Stomach (tissue), 19 donors: ENCODE measurements at places on chromosomes 5 and 9. TPM values are rescaled to one million over a fixed set of nuclear protein-coding genes. Genes with fewer than 3 reads are reported as not detected.

SHISAL2B gene
- not detected for polyA plus RNA-seq

- no peaks in the 10 kb centered on the region for H3K36me3 ChIP-seq
- DNase-seq, result no peak
- H3K27ac ChIP-seq, result no peak overlapping the region
- H3K4me1 ChIP-seq, result no peaks in the 10 kb centered on the region
- H3K27me3 ChIP-seq, result no peaks in the 10 kb centered on the region
Measured at GRCh38 chr5:173745557-173745956, 129.1 kb upstream of the BOD1 start.

- no peaks in the 10 kb centered on the region for H3K27me3 ChIP-seq
- peaks cover 39% of the 10 kb centered on the region for H3K4me1 ChIP-seq
- H3K4me3 ChIP-seq, result peak overlapping the region; percentile 16
- H3K36me3 ChIP-seq, result peaks cover 15% of the 10 kb centered on the region
Measured at GRCh38 chr5:759111-759751, 25.3 kb downstream of the ZDHHC11B start.

DNA sequence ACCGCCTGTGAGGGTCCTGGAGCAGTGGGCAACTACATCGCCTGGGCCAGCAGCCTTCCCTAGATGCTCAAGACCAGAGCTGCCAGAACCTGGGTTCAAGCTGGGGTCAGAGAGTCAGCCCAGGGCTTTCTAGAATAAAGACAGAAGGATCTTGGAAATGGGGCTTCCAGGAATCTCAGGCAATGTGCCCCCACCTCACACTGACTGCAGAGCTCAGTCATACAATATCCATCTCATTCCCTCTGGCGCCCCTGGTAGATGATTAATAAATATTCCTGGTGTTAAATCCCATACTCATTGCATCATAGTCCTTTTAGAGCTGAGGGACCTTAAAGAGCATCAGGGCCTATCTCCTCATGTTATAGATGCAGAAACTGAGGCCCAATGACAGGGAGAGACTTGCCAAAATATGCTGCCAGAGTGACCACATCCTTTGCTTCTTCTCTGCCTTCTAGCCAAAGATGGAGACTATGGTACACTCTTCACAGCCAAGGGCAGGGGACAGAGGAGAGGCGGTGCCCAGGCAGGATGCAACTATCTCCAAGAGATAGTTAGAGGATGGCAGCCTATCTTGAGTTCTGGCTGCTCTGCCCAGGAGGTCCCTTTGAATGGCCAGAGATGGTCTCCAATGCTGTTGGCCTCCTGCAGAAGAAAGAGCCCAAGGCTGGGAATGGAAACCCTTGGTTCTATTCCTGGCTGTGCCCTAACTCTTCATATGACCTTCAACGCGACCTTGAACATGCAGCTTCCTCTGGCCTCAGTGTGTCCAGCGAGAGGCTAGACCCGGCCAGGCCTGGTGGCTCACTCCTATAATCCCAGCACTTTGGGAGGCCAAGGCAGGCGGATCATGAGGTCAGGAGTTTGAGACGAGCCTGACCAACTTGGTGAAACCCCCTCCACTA, 36.2 kb upstream of the IL17B start:
- no peaks in the 10 kb centered on the region for H3K36me3 ChIP-seq
- peak overlapping the region; percentile 60 for H3K4me3 ChIP-seq
- peaks cover 24% of the 10 kb centered on the region for H3K4me1 ChIP-seq
- no peaks in the 10 kb centered on the region for H3K27me3 ChIP-seq
- DNase-seq, result peak; percentile 31

DNA sequence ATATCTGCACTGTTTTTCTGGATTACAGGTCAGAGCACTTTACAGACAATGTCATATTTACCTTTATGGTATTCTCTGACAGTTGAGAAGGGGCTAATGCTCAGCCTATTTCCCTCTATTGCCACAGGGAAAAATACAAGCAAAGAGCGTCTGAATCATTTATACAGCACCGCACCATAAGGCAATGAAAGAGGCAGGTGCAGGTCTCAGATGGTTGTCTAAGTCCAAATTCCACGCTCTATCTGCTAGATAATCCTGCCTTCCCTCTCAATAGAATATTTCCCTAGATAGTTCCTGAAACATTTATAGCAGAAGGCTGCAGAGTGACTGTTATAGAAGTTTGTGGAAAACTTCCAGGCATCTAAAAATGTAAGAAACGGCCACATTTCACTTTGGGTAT, 446.1 kb upstream of the CDH6 start:
- no peaks in the 10 kb centered on the region for H3K36me3 ChIP-seq
- DNase-seq, result no peak
- no peak overlapping the region for H3K27ac ChIP-seq
- H3K27me3 ChIP-seq, result no peaks in the 10 kb centered on the region
